ENCODE measurements at places on chromosomes 6 and 20.

GRCh38 chr20:44234566-44235317 lies 12.4 kb upstream of the GDAP1L1 start:
- DNase-seq = no peak

- DNase-seq = no peak
Measured at GRCh38 chr20:37308086-37309050, 18.9 kb downstream of the MANBAL start.

DNA sequence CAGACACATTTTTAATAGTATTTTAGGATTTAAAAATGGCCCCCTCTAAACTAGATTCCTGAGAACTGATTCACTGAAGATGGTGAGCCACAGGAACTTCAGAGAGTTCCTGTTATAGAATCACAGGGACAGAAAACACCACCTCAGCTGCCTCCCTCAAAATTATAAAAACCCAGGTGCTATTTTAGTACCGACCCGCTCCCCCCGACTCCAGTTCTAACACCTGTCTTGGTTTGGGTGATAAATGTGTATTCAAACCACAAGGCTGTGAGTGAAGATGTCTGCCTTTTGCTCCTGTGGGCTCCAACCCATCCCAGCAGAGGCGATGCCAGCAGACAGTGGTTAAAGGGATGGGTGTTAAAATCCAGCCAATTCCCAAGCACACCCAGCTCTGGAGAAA lies 127.4 kb upstream of the LY86 start:
- no peak for DNase-seq

DNA sequence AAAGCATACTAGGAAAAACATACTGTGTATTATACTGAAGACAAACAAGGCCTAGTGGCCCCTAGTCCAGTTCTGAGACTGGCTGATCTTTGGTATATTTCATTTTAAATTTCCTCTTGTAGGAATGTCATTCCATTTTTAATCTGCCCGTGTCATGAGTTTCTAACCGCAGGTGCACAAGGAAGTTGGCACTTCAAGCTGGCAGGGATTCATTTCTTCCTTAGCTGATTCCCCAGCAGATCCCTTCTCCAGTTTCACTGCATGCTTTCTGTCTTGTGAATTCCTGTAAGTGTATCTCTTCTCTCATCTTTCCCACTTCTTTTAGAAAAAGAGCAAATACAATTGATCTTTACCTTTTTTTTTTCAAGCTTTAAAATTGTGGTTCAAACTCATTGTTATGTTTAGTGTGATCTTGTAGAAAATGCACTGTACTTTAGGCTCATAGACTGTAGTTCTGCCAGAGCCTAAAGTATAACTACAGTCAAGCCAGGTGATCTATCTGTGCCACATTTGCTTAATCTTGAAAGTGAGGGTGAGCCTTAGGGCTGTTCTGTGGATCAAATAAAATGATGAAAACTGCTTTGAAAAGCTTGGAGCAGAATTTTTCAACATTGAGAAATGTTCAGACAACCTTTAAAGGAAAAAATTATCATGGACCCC lies 37.0 kb downstream of the RNF217 start:
- DNase-seq = no peak

DNA sequence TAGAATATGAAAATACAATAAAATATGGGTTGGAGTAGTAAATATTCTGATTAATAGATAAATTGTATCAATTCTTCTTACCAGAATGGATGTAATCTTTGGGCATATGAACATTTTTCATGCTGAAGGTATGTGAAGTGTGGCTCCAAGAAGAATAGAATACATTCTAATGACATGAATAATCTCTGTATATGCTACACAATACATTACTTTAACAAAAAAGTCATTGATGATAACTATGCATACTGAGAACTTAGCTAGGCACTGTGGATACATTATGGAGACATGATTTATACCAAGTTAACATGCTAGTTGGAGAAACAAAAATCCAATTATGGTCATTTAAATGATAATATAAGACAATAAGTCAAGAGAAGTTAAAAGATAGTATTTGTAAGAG lies 62.7 kb upstream of the HDAC2 start:
- no peak for DNase-seq

GRCh38 chr20:45872626-45873025 lies 8.4 kb upstream of the ZSWIM1 start:
- DNase-seq = no peak

DNA sequence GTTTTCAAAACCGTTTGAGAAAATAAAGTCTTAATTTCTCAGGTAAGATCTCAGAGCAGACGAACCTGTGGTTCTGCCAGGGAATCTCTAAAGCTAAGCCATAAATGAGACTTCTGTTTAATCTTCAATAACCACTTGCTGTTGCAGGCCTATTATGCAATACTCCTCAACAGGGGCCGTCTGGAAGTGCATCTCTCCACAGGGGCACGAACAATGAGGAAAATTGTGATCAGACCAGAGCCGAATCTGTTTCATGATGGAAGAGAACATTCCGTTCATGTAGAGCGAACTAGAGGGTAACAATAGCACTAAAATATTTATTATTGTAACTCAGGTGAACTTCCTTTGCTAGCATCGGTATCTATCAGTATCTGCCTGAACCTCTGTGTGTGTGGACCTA lies 223.7 kb downstream of the ARHGAP18 start:
- DNase-seq = no peak

DNA sequence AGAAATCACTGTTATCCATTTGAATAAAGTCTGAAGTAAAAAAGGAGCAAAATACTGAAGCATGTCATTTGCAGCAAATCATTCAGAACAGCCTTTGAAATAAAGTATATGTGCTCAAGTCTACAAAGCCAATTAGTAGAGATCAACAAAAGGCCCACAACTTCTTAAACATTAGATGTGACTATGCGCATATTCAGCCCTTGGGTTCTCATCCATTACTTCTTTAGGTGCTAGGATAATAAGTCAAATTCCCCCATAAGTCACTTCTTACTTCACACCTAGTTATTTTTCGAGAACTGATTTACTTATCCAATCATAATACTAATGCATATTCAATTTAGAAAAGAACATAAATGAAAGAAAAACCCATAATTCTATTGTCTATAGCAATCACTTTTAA lies 31.0 kb downstream of the PHIP start:
- no peak for DNase-seq

GRCh38 chr6:167450626-167451025 lies 125.7 kb downstream of the TTLL2 start:
- DNase-seq = no peak

- no peak for DNase-seq
Measured at GRCh38 chr6:110710115-110710514, 105.2 kb downstream of the CDK19 start.

DNA sequence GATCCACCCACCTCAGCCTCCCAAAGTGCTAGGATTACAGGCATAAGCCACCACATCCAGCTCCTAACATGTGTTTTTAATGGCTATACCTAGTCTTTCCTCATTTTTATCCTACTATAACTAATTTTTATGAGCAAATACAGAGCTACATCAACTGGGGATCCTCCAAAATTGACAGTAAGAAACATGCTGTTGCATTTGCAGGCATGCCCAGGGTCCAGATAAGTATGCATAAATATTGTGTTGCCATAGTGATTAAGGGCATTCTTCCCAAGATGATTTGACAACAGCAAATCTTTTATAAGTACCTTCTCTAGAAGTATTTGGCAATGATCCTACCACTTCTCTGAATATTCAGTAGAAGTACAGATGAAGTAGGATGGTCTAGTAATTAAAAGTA lies 41.9 kb upstream of the MOXD1 start:
- DNase-seq = no peak

Measured in Karpas-422 (cell line).